Right cardiac atrium (tissue), 5 donors: ENCODE measurements at places on chromosomes 7 and 10.

DNA sequence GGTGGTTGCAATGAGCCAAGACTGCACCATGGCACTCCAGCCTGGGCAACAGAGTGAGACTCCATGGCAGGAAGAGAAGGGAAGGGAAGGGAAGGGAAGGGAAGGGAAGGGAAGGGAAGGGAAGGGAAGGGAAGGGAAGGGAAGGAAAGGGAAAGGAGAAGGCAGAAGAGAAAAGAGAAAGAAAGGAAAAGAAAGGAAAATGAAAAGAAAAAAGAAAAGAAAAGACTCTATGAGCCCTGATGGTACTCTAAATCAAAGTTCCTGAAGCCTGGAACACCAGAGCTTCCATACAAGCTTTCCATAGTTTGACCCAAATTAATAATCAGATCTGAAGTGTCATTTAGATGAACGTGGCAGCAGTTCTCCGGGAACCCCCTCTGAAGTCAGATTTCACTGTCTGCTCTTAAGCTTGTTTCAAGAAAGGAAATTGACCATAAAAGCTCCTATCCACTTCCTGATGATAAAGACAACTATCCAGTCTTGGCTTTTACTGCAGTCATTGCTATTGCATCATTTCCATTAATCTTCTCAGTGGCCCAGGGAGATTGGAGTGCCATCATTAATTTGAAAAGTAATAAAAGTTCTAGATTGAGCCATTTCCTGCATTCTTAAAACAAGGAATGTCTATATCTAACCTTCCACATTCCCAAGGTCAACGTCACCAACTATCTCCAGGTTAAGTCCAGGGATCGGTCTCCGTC lies 44.2 kb upstream of the FRMD4A start:
- no peak for DNase-seq

- no peak for DNase-seq
Observed at GRCh38 chr10:114544045-114544659, 113.9 kb downstream of the ABLIM1 start.

DNA sequence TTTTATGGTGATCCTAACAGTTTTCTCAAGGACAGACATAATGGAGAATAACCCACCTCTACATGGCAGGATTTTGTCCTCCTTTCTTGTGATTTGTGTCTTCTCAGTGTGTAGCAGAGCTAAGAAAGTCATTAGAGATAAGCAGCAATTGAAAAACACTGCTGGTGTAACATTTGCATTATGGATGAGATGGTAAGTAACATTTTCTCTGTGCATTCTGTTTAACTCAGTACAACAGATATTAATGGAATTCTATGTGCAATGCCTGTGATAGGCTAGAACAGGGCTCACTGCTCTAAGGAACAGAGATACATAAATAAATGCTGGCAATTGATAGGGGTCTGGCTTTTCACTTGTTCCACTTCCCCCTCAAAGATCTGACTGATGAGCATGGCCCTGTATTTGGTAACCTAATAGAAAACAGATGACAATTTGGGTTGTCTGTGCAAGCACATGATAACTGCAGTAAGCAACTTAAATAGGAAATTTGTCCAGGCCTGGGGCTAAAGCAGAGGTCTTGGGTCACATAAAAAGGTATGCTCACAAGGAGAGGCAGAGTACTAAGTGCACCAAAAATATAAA lies 560.3 kb upstream of the POM121L12 start:
- no peak for DNase-seq

- peak; percentile 19 for DNase-seq
Observed at GRCh38 chr7:140247559-140247958, 70.8 kb upstream of the KDM7A start.

DNA sequence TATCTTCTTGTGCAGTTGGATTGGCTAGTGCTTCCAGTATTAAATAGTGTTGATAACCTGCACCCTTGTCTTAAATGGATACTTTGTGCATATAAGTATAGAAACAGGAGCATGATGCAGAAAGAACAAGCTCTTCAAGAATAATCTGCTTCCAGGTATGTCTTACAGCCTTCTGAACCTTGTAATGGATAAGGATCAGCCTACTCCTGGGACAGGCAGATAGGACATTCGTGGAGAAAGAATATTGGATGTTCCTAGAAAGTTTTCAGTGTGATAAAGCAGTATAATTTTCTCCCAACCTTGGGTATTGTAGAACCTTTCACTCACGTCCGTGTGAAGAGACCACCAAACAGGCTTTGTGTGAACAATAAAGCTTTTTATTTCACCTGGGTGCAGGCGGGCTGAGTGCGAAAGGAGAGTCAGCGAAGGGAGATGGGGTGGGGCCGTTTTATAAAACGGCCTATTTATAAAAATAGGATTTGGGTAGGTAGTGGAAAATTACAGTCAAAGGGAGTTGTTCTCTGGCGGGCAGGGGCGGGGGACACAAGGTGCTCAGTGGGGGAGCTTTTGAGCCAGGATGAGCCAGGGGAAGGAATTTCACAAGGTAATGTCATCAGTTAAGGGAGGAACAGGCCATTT lies 27.2 kb downstream of the C1GALT1 start:
- no peak for DNase-seq

DNA sequence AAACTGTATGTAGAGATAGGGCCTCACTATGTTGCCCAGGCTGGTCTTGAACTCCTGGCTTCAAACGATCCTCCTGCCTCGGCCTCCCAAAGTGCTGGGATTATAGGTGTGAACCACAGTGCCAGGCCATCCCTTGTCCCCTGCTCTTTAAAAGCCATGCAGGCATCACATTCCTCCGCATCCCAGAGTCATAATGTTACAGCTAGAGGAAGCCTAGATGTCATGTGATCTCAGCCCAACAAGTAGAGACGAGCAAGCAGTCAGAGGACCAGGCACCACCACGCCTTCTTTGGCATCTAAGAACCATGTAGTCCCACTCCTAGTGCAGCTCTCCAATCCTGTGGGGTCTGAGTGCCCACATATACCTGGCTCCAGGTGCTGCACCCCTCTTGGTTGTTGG lies 13.1 kb downstream of the PODXL start:
- DNase-seq, result no peak

GRCh38 chr7:1752111-1752510 lies 82.0 kb downstream of the ELFN1 start:
- DNase-seq, result peak; percentile 32

- DNase-seq, result no peak
Observed at GRCh38 chr10:6148251-6148701, 54.5 kb upstream of the PFKFB3 start.

GRCh38 chr7:100893318-100893895 lies 2.3 kb downstream of the ACHE start:
- peak; percentile 24 for DNase-seq

DNA sequence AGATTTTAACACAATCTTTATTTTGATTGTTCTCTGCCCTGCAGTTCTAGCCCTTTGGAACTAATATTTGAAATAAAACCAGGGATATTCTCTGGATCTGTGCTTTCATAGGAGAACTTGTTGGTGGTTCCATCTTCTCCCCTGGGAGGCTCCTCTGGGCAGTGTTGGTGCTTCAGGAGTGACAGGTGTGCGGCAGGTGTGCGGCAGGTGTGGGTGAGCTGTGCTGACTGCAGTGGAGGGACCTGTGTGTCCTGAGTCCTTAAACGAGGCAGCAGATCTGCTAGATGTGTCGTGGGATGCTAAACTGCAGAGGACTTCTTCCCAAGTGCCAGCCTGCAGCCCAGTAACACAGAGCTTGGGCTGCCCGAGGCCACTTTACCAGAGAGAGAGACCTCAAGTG lies 98.4 kb downstream of the LYZL1 start:
- DNase-seq, result no peak

DNA sequence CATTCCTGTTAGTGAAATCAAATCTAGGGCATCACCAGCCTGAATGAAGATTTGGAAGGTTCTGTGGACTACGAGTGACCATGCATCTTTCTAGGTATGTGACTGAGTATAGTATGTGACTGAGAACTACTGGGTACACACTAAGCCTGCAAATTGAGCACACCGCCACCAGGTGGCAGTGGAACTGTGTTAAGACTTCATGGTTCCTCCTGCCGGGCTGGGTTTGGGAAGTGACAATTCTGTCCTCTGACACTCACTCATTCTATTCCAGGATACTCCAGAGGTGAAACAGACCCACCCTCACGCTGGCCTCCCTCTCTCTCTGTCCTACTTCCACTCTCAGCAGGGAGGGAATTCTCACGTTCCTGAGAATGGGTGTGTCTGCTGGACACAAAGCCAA lies 84.0 kb upstream of the TMEM248 start:
- DNase-seq, result no peak

DNA sequence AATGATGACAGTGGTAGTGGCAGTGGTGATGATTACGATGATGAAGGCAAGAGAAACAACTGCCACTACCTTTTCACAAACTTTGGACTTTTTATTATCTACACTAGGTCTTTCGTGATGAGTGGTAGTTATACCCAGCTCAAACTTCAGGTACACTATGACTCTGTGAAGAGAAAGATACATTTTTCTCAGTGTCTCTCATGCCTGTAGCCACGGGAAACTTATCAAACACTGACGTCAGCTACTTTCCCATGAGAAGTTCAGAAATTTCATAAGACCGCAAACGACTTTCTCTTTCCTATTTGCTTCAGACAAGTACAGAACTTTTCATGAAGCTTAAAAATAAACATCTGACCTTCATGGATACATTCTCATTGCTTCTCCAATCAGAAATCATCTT lies 57.0 kb downstream of the CALD1 start:
- DNase-seq, result no peak

- DNase-seq, result no peak
Observed at GRCh38 chr7:42234736-42235135, 2.3 kb downstream of the GLI3 start.

- peak; percentile 82 for DNase-seq
Observed at GRCh38 chr7:568031-568951, 48.6 kb upstream of the PDGFA start.

DNA sequence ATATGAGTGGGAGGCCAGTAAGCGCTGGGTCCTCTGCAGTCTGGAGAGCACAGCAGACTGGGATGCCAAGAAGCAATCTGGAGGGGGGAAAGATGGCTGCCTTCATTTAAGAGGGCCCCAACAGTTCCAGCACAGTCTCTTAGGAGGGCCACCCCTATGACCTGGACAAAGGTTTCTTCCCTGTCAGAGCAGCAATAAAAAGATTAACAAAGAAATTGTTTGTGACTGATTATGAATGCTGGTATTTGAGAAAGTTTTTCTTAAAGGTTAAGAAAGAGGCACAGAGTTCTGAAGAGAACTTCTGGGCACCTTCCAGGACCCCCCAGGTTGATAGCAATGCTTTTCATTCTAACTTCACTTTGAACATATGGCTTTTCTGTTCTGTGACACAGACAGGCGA lies 52.3 kb downstream of the CYP26A1 start:
- DNase-seq, result no peak

DNA sequence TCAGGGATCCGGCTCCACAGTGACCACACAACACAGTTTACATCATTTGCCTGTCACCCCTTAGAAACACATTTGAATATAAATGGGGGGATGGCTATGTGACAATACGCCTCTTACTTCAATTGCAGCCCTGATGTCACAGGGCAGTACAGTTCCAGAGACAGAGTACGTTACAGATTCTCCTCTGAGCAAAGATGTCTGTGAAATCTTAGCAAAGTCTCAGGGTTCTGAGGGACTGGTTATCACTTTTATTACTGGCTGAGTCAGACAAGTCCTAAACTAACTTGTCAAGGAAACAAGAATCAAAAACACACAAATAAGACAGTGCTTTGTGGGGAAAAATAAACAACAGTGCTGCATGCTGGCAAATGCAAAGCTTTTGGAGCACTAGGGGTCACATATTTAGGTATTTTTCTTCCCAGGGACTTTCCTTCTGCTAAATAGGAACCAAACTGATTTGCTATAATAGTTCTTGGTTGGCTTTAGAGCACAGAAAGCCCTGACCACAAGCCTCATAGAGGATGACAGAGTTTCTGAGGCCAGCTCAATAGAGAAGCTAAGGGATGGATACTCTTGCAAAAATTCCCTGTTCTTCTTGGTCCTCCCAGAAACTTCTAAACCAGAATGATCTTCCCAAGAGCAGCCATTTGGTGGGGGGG lies 501.6 kb downstream of the GRID1 start:
- no peak for DNase-seq

- peak; percentile 78 for DNase-seq
Observed at GRCh38 chr7:34133983-34134782, 228.8 kb downstream of the BMPER start.

DNA sequence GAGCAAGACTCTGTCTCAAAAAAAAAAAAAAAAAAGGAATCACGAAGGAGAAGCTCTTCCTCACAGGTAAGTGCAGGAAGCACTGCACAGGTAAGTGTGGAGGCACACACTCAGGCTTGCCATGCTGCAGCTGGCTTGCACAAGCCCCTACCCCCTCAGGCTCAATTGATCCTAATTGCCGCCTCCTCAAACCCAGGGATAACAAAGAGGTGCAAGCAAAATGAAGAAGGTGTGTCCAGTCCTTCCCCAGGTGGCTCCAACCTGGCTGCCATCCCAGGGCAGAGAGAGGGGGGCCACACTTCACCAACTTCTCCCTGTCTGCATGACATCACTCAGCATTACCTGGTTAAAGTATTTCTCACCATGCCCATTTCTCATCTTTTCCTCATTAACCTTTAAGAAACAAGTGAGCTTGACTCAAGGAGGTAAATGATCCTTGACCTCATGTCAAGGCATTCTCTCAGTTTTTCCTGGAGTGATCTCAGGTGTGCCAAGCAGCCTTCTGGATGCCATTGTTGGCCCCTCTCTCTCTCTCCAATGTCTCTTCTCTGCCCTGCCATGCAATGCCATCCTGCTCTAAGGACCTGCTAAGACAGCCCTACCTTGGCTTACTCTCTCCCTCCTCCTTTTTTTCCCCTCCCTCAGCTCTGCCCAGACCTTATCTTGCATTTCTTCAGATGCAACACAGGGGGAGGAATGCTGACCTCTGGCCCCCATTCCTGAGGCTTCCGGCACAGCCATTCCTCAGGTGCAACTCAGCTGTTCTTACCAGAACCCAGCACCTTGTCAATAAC lies 13.0 kb upstream of the TRPV6 start:
- DNase-seq, result no peak

- DNase-seq, result no peak
Observed at GRCh38 chr10:124830445-124830844, 28.8 kb downstream of the ABRAXAS2 start.

GRCh38 chr7:51949726-51950644 lies 633.4 kb upstream of the COBL start:
- no peak for DNase-seq

DNA sequence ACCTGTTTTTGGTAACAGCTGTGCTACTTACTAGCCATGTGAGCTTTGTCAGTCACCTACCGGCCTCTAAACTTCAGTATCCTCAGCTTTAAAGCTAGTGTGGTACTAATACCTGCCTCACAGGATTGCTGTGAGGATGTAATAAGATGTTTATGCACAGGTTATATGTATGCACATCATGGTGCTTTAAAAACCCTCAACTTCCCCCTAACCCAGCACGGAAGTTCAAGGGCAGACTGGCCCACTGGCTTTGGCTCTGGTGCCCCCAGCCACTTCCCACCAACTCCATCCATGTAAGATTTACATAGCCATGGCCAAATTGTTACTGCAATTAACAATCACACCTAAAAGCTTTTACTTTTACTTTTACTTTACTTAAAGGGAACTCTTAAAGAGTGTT lies 676.0 kb upstream of the GALNT17 start:
- no peak for DNase-seq

DNA sequence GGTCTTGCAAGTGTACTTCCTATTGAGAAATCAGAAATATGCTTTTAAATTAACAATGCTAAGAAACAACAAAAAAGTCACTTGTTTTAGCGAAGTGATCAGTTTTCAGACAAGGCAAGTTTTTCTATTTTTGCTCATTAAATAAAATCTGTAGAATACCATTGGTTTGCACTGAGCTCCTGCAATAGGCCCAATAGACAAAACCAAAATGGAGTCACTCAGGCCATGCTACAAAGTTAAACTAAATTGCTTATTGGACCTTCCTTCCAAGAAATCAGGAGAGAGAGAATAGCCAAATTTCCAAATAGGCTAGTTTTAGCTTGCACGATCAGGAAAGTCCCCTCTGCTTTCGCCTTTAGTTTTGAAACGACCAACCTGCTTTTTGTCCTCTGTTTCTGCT lies 73.4 kb upstream of the SLC13A1 start:
- no peak for DNase-seq
